GM03348 (cell line): ENCODE measurements at places on chromosomes 6 and 20.

DNA sequence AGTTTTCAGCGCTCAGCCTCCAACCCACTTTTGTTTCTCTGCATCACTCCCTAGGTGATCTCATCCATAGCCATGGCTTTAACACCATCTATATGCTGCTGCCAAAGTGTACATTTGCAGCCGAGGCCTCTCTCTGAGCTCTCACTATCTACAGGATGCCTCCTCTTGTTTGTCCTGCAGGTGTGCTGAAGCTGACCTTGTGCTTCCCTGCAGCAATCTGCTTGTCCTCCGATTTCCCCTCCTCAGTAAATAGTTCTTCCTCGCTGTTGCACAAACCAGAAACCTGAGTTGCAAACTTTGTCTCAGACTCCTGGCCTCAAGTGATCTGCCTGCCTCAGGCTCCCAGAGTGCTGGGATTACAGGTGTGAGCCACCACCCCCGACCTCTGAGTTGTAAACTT, 3.7 kb upstream of the TXNDC5 start:
- DNase-seq, result no peak

DNA sequence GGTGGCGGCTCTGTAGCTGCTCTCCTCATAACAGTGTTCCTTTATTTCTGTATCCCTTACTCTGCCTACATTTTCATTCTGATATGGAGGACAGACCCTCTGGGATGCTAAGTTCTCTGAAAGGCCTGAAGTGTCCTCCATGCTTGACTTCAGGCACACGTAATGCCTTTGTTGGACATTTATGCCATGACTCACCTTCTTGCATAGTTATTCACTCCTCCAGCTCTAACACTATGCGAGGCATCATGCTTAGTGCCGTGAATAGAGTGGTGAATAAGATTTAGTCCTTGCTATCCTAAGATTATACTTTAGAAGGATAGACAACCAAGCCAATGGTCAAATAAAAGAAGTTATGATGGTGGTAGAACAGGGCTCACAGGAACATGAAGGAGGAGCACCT, 760.9 kb upstream of the FLRT3 start:
- no peak for DNase-seq

- no peak for DNase-seq
Measured at GRCh38 chr6:83613378-83613777, 95.5 kb downstream of the SNAP91 start.

GRCh38 chr20:53907968-53908751, 162.2 kb downstream of the BCAS1 start:
- no peak for DNase-seq

DNA sequence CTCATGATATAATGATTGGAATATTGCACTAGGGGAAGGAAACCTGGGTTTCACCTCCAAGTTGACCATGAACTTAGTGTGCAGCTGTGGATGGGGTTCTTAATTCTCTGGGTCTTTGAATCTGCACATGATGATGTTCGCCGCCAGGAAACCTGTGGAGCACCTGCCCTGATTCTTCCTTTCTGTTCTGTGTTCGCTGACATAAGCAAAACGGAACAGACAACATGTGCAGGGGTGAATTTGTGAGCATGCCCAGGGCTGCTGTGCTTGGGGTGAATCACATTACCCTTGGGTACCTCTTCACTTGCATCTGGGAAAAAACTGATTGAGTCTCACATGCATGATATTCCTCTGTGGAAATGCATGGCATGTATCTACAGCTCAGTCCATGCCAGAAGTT, 48.8 kb downstream of the CAP2 start:
- DNase-seq, result no peak

- DNase-seq, result no peak
Measured at GRCh38 chr20:59823491-59824259, 109.8 kb downstream of the SYCP2 start.

- DNase-seq, result no peak
Measured at GRCh38 chr6:73182021-73182607, 43.2 kb downstream of the KHDC1L start.

- DNase-seq, result no peak
Measured at GRCh38 chr6:3244003-3244831, 14.5 kb upstream of the PSMG4 start.

GRCh38 chr20:10022625-10023024, 12.2 kb upstream of the ANKEF1 start:
- no peak for DNase-seq

DNA sequence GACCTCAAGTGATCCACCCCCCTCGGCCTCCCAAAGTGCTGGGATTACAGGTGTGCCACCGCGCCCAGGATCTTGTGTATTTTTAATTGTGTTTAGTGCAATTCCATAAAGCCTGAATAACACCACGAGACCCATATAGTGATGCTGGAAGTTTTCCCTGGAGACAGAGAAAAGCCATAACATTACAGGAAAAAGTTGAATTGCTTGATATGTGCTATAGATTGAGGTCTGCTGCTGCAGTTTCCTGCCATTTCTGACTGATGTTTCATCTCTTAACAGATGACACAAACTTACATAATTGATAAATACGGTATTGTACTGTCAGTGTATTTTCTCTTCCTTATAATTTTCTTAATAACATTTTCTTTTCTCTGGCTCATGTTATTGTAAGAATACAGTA, 7.3 kb upstream of the UBD start:
- no peak for DNase-seq

GRCh38 chr20:4699216-4699615, 22.5 kb upstream of the PRND start:
- DNase-seq, result no peak

- DNase-seq, result no peak
Measured at GRCh38 chr20:11926292-11926998, 8.8 kb downstream of the BTBD3 start.

- DNase-seq, result peak; percentile 91
Measured at GRCh38 chr6:3356056-3356823, 97.5 kb downstream of the PSMG4 start.

- DNase-seq, result no peak
Measured at GRCh38 chr20:10710991-10711775, 37.4 kb upstream of the JAG1 start.

GRCh38 chr6:17768881-17769280, 62.2 kb upstream of the NUP153 start:
- DNase-seq, result no peak

- DNase-seq, result no peak
Measured at GRCh38 chr6:54084231-54084630, 27.0 kb upstream of the MLIP start.

GRCh38 chr20:12966468-12967085, 42.2 kb upstream of the SPTLC3 start:
- DNase-seq, result peak; percentile 28

DNA sequence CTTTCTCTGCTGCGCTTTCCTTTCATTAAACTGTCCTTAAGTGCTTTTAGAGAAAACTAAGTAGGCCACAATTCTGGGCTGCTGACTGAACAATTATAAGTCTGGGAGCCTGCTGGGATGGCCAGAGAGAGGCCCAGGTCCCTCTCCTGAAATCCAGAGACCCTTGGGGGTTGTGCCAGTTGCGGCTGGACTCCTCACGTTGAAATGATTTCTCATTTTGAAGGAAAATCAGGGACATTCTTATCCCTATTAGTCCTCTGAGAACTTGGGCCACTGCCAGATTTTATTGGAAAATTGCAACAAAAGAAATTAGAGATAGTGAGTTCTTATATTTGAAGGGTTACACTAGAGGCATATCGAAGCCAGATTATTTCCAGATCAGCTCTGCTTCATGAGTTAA, 145.1 kb downstream of the CLIC5 start:
- DNase-seq, result no peak

GRCh38 chr20:44788706-44789456, 21.5 kb downstream of the RIMS4 start:
- no peak for DNase-seq

- no peak for DNase-seq
Measured at GRCh38 chr20:3663031-3663701, at the start of gene GFRA4. Gene GFRA4 (minus strand): TSS chr20:3663399. CDS start chr20:3663399, 0 bp downstream.

- DNase-seq, result no peak
Measured at GRCh38 chr6:1562171-1562955, 47.4 kb upstream of the FOXC1 start.

GRCh38 chr6:42488129-42488528, 36.4 kb upstream of the TRERF1 start:
- DNase-seq, result no peak

DNA sequence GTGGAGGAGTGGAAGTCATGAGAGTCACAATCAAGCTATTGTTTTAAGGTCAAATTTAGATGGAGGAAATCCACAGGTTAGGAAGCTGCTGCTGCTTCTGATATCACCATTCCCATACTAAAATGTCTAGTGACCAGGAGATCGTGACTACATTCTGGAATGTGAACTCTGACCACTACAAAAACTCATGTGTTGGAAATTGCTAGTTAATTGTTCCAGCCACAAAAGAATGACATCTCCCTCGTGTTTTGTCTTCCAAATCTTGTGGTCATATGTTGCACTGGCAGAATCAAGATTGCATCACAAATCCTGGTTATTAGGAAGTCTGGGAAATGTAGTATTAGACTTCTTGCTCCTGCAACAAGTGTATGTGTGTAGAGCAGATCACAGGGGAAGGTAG, 441.9 kb downstream of the CD109 start:
- DNase-seq, result peak; percentile 58

GRCh38 chr6:89520736-89521135, 87.8 kb downstream of the ANKRD6 start:
- no peak for DNase-seq

DNA sequence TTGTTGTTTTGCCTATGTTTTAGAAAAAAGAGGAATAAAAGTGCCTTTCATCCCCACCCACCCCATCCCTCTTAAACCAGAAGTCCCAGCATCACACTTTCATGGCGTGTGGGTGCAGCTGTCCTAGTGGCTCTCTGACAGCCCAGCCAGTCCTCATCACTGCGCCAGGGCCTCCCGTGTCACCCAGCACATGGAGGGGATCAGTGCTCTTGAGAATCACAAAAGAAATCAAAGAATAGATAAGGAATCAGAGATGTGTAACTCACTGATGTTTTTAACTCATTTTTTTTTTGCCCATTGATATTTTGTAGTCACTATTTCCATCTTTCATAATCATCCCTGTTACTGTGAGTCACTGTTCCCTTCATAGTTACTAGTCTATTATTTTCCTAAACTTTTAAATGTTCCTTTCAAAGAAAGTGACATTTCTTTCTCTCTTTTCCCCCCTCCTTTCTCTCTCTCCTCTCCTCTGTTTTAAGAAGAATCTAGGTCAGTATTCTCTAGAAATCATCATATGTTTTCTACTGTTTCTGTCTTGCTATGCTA, 78.6 kb downstream of the AIG1 start:
- DNase-seq, result peak; percentile 20

DNA sequence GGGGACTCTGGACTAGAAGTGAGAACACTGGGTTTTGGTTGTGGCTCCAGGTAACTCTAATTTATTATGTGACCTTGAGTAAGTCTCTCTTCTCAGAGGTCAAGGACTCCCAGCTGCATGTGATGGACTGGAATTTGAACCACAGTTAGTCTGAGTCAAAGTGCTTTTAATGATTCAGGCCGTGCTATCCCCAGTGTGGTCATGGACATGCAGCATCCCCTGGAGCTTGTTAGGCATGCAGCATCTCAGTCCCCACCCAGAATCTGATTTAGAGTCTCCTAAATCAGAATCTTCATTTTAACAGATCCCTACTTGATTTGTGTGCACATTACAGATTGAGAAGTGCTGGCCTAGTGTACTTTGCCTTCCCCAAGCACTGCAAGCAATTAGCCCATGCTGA, 74.2 kb downstream of the TOX2 start:
- DNase-seq, result peak; percentile 27

GRCh38 chr6:167341038-167341583, 16.2 kb downstream of the TTLL2 start:
- DNase-seq, result no peak

DNA sequence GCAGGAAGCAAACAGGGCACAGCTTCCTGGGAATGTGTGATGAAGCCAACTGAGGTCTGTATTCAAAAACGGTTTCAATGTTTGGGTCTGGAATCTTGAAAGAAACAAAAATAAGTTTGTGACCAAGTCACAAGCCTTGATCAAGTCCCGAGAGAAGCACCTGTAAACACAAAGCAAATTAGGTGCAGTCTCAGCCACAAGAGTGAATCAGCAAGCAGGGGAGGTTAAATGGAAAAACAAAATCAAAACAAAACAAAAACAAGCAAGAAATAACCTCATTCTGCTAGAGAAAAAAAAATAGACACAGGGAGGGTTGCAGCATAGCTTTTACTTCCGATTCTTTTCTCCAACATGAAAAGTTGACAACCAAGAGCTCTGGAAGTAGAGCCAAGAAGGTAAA, 201.7 kb downstream of the CLIC5 start:
- DNase-seq, result no peak

DNA sequence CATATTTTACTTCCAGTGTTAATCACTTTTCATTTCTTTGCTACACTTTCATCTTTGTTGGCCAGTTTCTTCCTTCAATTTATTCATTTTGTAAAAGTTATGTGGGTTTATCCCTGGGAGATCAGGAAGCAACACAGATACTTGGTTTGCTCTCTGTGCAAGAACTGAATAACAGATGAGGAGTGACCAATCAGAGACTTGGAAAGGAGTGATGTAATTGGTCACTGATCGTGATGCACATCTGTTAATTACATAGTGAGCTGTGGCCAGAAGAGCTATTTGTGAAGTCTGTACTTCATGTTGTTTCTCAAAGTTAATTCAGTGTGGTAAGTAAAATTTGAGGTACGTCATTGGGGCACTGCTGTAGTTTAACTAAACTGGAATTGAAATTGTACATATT, 21.3 kb downstream of the ANKRD6 start:
- DNase-seq, result no peak

- no peak for DNase-seq
Measured at GRCh38 chr6:129865013-129865412, 3.9 kb upstream of the TMEM244 start.

- DNase-seq, result peak; percentile 39
Measured at GRCh38 chr6:32932132-32932868, 8.5 kb downstream of the HLA-DMB start.

- no peak for DNase-seq
Measured at GRCh38 chr20:60986506-60987156, 265.4 kb upstream of the CDH4 start.

DNA sequence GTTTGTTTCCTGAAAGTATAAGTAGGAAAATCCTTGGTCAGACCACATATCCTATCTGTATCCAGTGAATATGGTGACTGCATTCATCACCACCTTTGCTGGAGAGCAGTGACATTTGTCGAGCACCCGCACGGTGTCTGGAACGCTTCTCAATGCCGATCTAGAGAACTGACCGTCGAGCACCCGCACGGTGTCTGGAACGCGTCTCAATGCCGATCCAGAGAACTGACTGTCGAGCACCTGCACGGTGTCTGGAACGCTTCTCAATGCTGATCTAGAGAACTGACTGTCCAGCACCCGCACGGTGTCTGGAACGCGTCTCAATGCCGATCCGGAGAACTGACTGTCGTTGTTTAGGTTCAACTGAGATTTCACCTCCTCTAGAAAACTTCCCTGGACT, 67.8 kb downstream of the HUS1B start:
- DNase-seq, result no peak
